ENCODE measurements at places on chromosomes 4 and X.

DNA sequence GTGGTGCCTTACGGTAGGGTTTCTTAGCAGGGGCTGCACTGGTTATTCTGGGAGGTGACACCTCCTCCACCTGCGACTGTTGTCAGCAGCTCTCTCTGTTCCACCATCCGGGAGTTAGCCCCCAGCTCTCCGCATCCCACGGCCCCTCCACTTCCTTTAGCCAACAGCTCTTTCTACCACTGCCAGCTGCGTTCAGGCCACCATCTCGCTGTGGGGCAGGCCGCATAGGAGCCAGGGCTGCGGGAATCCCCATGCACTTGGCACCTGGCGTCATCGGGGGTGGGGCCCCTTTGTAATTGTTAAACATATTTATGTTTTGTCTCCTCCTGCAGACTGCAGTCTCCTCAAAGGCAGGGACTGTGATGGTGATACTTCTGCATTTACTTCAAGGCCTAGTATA is 480.2 kb downstream of the SMARCA1 start:
- no peak for DNase-seq

GRCh38 chrX:8728932-8729535 is 2.9 kb downstream of the ANOS1 start:
- no peak for DNase-seq

DNA sequence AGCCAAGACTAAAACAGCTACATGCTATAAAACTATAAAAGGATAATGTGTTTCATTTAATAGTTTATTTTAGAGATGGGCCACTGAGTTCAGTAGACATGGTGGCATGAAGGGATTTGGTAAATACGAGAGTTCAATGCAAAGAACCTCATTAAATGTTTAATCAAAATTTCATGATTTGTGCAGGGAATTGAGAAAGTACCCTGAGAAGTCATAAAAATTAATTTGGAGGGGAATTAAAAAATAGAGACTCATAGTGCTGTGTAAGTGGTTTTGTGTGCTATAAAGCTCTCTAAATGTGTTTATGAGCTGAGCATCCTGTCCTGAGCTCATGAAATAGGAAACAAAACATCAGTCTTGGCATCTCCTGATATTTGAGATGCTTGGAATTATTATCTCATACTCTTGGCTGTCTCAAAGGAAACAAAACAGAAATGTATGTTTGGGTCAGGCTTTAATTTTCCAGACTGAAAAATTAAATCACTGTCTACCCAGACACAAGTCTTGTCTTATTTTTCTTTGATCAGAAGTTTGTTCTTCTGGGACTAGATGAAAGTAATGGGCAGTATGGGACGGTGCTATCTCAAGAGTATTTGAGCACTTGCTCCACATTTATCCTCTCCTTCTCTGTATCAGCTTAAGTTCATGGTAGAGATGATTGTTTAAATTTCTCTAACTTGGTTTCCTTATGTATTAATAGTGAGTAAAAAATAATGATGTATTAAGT is 38.0 kb upstream of the EMCN start:
- DNase-seq, result no peak

GRCh38 chr4:122044501-122044900 is 92.6 kb upstream of the TRPC3 start:
- no peak for DNase-seq

- no peak for DNase-seq
Observed at GRCh38 chr4:102439812-102440211, 61.3 kb upstream of the NFKB1 start.

DNA sequence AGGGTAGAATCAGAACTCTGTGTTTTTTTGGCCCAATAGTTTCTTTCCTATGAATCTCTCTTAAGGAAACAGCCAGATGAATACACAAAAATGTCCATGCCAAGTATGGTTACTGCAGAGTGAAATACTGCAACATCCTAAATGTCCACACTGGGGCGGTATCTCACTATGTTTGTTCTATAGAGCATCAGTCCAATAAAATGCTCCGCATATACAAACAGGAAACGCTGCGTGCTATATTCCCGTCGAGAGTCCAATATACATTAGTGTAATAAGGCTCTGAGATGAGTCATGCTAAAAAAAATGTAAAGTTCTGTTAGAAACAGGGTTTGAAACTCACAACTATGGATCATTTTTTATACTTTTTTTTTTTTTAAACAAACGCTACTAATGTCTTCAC is 72.9 kb upstream of the ENOX2 start:
- no peak for DNase-seq

DNA sequence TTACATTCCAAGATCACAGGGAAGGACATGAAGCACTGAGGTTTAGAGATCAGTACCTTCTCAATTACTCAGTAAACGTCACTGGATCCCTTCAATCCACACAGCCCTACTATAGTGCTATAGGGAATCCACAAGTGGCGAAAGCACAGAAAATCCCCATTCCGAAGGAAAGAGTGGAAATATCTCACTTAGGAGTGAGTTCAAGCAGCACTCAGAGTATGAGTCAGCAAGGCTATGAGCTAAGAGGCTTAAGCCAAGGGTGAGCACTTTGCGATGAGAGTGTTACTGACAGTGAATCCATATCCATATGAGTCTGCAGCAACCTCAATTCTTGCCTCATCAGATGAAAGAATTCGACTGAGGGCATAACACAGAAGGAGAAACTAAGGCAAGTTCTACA is 165.1 kb downstream of the VSIG4 start:
- no peak for DNase-seq

DNA sequence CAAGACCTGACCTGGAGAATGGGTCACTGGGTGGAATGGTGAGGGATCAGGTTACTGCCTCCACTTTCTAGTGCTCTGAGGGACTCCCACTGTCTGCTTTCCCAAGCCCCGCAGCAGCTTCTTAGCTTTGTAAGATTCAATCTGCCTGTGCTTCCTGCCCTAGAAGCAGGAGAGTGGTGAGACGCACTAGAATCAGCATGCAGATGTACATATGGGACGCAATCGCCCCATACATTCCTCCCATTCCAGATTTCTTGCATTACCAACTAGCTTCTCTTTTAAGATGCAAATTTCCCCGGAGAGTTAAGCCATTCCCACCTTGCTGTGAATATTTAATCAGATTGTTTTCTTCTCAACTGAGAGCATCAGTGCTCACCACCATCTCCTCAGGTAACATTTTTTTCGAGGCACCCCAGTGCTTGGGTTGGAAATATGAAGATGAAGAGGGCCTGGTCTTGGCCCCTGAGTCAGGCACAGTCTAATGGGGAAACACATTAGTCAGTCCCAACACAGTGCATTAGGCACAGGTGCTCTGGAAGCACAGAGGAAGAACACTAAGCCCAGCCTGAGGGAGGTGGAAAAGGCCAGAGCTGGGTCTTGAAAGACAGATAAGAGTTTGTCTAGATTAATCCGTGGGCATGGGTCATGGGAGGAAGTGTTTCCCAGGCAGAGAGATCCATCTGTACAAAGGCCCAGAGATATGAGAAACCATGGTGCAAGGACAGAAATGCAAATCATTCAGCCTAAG is 66.7 kb upstream of the PRPS1 start:
- no peak for DNase-seq

DNA sequence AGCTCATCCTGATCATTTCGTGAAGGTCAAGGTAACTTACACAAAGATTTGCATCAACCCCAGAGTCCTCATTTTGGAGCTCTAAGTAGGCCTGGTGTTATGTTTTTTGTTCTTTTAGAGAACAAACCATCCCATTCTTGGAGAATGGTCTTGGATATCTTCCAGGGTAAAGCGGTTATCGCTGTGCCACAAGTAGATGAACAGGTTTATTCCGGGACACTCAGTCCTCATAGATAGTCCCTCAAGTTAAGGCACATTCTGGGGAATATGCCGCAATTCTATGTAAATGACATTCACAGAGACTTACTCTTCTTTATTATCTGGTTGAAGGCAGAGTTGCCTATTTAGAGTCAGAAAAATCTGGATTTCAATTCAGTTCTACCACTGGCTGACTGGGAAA is 95.0 kb upstream of the FTHL17 start:
- no peak for DNase-seq

- DNase-seq, result no peak
Observed at GRCh38 chrX:46967547-46967946, 55.3 kb downstream of the JADE3 start.

DNA sequence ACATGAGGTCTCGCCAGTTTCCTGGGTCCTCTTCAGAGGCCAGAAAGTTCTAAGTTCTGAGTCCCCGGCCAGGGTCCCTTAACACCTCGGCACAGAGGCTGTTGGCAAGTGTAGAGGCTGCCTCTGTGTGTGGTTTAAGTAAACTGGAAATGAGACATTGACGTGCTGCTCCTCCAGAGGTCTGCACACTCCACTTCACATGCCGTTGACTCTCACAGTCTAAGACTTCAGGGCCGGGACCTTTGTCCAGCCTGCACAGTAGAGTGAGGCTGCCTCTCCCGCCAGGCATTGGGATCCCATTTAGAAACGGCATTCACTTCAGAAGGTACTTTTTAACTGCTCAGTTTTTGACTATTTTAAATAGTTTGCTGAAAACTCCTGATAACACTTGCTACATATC is 10.6 kb upstream of the TADA2B start:
- no peak for DNase-seq

GRCh38 chr4:8876982-8877779 is 5.5 kb upstream of the HMX1 start:
- no peak for DNase-seq

DNA sequence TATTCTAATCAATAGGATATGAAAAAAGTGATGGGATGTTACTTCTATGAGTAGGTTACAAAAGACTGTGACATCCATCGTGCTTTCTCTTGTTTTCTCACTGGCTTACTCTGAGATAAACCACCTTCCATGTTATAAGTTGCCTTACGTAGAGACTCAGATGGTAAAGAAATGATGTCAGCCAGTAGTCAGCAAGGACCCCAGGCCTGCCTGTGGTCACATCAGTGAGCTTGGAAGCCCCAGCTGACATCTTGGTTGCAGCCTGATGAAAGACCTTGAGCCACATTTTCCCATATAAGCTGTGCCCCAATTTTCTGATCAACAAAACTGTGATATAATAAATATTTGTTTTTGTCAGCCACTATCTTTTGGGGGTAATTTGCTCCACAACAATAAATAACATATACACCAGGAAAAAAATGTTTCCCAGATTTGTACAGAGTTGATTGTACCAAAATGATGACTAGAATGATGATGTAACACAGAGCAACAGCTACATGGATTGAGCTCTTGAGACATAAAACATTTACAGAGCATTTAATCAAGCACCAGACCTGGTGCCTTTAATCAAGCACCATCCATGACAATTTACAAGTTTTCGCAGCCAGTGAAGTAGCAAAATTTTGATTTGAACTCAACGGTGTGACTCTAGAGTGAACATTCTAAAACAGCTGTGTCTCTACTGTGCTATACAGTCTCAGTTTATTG is 11.2 kb upstream of the DCAF12L2 start:
- no peak for DNase-seq

DNA sequence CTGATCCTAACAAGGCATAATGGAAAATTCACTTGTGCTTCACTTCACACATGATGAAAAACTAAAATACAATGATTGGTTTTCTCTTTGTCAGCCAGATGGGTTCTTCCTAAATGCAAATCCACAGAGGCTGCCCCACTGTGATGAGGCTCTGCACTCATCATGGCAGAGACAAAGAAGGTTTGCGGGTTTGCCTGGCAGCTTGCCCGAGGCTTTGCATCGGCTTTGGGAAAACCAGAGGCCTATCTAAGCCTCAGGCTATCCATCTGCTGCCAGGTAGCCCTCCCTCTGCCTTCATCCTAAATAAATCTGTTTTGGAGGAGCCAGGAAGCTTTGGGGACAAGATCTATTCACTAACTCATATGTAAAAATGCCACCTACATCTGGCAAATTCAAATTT is 244.2 kb downstream of the PACRGL start:
- DNase-seq, result no peak

- no peak for DNase-seq
Observed at GRCh38 chr4:95898226-95898625, 58.3 kb downstream of the PDHA2 start.

- DNase-seq, result no peak
Observed at GRCh38 chrX:115459883-115460880, 100.8 kb upstream of the PLS3 start.

- DNase-seq, result no peak
Observed at GRCh38 chr4:46124773-46125413, 1.0 kb upstream of the GABRG1 start.

GRCh38 chrX:79708581-79708980 is 306.0 kb upstream of the TBX22 start:
- no peak for DNase-seq

GRCh38 chrX:97743014-97743413 is 859.3 kb downstream of the RPA4 start:
- no peak for DNase-seq

DNA sequence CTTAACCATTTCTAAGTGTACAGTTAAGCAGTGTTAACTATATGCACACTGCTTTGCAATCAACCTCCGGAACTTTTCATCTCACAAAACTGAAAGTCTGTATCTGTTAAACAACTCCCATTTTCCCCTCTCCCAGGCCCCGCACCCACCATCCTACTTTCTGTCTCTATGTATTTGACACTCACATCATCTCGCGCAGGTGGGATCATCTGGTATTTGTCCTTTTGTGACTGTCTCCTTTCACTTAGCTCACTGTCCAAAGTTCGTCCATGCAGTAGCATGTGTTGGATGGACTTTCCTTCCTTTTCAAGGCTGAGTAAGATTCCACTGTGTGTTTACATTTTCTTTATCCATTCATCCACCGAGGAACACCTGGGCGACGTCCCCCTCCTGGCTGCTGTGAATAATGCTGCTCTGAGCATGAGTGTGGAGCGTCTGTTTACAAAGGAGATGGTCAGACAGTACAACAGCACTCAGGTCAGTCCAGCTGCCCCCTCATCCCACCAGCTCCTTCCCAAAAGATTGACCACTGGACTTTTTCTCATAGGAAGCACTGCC is 39.8 kb downstream of the DCTD start:
- DNase-seq, result no peak

DNA sequence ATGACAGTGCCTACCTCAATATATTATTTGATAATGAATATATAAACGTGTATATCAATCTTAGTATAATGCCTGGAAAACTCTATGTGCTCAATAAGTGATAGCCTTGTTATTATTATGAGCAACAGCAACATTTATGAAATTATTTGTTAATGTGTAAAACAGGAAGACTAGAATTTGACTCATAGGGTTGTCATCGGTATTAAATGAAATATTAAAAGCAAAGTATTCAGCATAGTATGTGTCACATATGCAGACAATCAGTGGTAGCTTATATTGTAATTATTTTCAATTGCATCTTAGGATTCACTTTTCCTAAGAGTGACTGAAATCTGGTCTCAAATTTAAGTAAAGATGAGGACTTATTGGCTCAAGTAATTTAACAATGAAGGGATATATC is 24.6 kb downstream of the SPANXD start:
- no peak for DNase-seq

- no peak for DNase-seq
Observed at GRCh38 chr4:110878413-110878812, 255.5 kb upstream of the PITX2 start.

GRCh38 chrX:41184312-41184711 is 99.1 kb downstream of the USP9X start:
- DNase-seq, result no peak

GRCh38 chr4:150367326-150367725 is 214.6 kb upstream of the MAB21L2 start:
- DNase-seq, result no peak
